ENCODE measurements at places on chromosomes 3 and 15. TPM values are rescaled to one million over a fixed set of nuclear protein-coding genes. Genes with fewer than 3 reads are reported as not detected.

DNA sequence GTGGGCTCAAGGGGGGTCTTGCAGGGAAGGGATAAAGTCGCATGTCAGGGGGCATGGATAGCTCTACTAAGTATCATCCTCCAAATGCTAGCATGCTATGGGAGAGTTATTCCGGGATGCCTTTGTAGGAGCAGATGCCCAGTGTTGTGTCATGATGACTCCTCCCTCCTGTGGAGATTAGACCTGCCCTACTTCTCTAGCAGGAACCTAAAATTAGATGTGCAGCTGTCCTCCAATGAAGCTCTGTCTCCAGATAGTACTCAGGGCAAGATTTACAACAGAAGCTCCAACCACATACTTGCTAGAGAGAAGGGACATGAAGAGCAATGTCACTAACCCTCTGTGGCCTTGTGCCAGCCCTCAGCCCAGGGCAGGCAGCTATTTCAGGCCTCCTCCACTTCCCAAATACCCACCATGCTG, 82.5 kb downstream of the AGBL1 start:
- DNase-seq, result no peak

DNA sequence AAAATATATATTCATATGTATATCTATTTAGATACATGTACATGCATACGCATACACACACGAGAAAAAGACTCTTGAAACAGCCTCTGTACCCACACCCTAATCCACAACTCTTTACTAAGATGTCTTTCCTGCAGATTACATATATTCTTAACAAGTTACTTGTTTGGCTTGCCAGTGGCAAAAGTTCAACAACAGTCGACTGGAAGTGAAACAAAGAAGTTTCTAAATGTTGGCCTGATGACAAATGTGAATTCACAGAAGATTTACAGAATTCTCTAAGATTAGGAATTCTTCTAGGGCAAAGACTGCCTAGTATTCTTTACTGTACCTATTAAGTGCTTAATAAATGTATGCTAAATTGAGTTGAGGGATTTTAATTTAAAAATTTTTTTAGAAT, 116.8 kb downstream of the CDIN1 start:
- DNase-seq, result no peak

DNA sequence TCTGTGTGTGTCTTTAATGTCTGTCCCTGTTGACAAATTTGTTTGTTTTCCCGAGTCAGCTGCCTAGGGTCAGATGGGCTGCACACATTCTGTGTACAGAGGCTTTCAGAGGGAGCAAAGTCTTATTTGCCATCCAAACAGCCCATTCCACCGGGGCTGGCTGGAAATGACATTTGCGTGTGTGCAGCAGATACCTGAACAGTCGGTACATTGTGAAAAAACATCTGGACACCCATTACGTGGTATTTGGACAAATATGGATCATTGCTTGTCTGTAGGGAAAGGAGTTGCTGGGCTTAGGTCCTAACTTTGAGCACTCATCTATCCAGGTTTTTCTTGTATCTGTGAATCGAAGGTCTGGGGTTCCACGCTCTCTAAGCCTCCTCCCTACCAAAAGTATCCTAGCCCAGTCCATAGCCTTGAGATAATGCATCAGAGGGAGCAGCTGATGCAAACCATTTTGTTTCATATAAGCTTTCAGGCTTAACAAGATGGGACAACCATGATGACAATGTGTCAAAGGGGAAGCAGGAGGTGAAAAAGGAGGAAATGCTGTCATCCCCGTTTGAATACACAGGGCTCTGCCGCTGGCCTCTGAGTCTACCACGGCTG, 22.2 kb upstream of the CMTM8 start:
- no peak for DNase-seq

DNA sequence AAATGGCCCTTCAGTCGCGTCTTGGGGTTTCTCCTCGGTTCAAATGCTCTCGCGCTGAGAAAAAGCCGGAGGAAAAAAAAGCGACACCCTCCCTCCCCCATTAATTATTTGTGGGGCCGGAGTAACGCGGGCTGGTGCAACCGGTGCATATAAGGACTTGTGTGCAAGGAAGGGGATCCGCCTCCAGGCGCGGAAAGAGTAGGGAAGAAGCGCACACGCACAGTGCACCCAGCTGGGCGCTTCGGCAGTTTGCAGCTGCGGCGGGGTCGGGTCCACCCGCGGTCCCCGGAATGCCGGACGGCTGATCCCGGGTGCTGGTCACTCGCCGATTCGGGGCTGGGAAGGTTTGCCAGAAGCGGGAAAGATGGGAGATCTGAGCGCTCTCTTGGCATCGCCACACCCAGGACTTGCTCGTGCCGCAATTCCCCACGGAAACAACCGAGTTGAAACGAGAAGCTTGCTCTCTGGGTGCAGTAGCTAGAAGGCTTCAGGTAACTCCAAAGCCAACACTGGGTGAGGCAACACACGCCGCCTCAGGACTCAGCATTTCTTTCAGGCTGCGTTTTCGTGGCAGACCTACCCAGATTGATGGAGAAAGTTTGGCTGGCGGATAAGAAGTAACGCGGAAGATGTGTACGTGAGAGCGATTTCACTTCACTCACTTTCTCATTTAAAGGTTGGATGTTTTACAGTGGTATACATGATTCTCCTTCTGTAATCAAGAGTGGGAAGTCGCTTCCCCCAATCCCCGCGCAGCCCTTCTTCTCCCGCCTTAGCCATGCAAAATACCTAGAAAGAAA, 720 bp upstream of the TNIK start:
- peak; percentile 86 for DNase-seq

- DNase-seq, result no peak
Observed at GRCh38 chr15:81889485-81889881, 156.3 kb downstream of the MEX3B start.

DNA sequence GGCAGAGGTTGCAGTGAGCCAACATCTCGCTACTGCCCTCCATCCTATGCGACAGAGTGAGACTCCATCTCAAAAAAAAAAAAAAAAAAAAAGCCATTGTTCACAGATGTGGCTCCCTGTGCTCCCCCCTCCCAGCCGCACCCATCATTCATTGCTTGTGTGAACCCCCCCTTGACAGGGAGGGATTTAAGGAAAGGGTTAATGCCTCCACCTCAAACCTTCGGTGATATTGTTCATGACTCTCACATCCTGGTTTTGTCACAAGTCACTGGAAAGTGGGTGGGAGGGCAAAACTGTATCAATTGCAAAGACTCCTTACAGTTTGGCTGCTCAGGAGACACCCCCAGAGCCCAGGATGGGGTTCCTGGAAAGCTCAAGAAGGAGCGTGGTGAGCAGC, 7.7 kb downstream of the SLC6A6 start:
- no peak for DNase-seq

DNA sequence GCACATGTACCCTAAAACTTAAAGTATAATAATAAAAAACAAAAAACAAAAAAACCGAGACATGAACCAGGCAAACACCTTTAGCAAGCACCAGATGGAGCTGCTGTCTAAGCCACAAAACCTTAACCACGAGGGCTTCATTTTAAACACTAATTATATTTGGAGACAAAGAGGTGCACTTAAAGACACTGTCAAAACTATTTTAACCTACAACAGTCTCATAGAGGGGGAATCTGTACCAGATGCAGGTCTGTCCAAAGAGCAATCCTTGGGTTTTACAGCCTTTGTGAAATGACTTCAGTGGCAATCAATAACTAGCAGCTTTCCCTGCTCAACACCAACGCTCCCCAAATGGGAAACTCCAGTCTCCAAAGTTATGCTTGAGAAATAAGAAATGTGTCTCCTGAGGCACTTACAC, 115.7 kb upstream of the TSPAN3 start:
- no peak for DNase-seq

- no peak for DNase-seq
Observed at GRCh38 chr3:116033516-116033915, 410.2 kb downstream of the GAP43 start.

- peak; percentile 88 for DNase-seq
Observed at GRCh38 chr3:141431411-141432378, 55.1 kb upstream of the RASA2 start.

DNA sequence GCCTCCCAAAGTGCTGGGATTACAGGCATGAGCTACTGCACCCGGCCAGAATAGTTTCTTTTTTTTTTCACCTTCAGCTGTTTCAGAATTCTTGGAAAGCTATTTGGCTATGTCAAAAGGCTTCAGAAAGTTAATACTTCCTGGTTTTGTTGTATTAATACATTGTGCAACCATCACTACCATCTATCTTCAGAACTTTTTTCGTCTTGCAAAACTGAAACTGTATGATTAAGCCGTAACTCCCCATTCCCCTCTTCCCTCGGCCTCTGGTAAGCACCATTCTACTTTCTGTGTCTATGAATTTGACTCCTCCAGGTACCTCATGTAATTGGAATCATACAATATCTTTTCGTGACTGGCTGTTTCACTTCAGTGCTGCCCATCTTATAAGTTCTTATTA, 5.2 kb upstream of the NOX5 start:
- no peak for DNase-seq

- no peak for DNase-seq
Observed at GRCh38 chr3:134277066-134277660, 26.5 kb upstream of the RYK start.

DNA sequence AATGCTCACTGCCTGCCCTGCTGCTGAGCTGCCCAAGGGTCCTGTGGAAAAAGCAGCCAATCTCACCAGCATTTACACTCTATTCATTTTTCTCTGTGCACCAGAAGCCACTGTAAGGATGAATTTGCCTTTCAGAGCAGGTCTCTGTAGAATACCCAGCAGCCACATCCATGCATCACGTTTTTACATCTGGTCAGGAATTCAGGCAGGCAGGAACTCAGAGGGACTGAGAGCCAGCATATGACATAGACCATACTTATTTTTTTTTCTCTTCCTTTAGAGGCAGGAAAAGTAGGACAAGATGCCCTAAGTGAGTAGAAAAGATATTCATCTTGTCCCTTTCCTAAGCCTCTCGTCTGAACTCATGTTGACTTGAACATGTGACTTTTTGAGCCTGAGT, 292.7 kb downstream of the EPHB1 start:
- DNase-seq, result no peak

DNA sequence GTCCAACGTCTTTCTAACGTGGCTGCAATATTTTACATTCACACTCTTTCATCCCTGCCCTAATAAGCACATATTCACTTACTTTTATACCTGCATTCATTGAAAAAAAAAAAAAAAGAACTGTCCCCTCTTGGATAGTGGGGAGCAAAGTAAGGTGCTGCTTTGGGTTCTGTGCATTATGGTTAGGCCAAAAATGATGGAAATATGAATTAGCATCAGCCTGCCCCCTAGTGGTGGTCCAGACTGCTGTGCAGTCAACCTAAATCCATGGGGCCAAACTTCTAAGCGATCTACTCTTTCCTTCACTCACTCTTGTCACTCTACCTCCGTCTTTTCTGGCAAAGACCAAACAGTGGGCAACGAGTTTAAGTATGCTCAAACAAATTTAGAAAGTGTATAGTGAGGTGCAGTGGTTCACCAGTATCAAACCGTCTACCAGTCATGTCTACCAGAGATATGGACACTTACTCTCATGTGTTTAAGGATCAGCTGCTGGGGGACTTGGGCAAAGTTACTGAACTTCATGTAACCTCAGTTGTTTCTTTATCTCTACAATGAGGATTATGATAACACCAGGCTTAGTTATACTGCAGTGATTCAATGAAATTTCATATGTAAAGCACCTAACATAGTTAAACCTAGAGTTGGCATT, 61.5 kb upstream of the GRM7 start:
- DNase-seq, result no peak

DNA sequence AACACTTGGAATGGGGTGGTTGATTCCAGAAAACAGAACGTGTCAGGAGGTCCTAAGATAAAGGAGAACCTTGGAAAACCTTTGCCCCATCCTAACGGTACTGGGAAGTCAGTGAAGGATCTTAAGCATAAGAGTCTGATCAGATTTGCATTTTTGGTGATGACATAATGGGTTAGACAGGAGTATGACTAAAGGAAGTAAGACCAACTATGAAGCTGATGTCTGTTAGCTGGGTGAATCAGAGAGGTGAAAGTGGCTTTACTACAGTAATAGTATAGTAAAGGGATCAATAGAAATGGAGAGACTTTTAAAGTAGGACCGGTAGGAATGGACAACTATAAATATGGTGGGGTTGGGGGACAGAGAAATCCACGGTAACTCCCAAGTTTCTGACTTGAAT, 12.6 kb downstream of the GTF2A2 start:
- no peak for DNase-seq

GRCh38 chr3:194929578-194929960, 243.9 kb downstream of the FAM43A start:
- no peak for DNase-seq

DNA sequence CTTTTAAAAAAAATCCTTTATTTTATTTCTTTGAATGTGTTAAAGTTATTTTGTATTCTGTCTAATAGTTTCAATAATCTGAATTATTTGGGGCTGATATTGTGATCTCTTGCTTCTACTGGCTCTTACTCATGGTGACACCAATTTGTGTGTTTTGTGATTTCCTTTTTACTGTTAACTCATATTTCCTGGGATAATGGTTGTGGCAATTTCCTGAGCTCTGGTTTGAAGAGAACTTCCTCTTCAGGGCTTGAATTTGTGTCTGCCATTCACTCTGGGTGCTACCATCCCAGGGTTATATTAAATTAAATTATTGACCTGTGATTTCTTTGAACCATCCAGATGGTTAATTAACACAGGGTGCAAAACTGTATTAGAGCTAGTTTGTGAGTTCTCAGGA, 60.4 kb upstream of the RNF7 start:
- DNase-seq, result no peak

DNA sequence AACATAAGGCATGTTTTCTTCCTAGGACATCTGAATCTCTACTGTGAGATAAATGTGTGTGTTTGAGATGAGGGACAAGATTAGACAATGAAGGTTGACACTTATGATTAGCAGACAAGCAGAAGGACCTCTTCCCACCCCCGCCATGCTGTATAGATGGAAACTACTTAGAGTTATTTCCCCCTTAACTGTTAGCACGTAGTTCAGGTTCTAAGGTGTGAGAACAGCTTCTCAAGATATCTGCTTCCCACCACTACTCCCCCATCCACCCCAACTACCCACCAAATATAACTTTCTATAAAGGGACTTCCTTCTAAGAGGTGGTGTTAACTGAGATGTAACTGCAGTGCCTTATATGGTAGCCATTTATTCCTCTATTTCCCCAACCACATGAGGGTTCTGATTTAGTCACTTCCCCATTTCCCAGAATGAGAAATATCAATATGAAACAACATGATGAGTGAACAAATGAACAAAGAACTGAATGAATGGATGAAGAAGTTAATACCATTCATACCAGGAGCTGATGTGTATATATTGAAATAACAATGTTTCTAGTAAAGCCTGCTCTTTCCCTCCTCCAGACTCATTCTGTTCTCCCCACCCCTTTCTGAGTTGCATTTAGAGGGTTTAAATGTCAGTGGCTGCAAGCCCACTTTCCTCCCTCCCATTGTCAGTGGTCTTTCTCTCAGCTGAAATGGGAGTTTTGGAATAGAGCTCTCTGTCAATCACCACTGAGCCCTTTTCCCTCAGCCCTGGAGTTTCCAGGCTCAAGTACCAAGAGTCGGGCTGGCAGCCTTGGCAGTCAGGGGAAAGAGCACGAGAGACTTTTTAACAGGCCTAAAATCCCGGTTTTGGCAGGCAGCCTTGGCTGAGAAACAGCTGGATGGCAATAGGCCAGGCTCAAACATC, 7.7 kb upstream of the RFTN1 start:
- no peak for DNase-seq

GASK1A gene
- total RNA-seq, result 32.7 TPM

NAALADL2 gene
- total RNA-seq, result 10.7 TPM

FBN1 gene
- total RNA-seq, result 63.4 TPM

ANKRD34C gene
- under 0.01 TPM for total RNA-seq

C2CD4B gene
- total RNA-seq, result not detected

OSTN gene
- total RNA-seq, result 0.36 TPM

RBPMS2 gene
- total RNA-seq, result 23.9 TPM

ZNF620 gene
- total RNA-seq, result 4.6 TPM

COL6A5 gene
- total RNA-seq, result not detected

CCDC39 gene
- 0.16 TPM for total RNA-seq

TLR9 gene
- 0.55 TPM for total RNA-seq

ABHD5 gene
- 11.1 TPM for total RNA-seq

ROPN1 gene
- not detected for total RNA-seq

EIF5A2 gene
- total RNA-seq, result 7.5 TPM
